NCI-H748 treated with DMSO at 0.1 percent for 48 hours (cell line): ENCODE measurements at places on chromosomes 5 and 9.

DNA sequence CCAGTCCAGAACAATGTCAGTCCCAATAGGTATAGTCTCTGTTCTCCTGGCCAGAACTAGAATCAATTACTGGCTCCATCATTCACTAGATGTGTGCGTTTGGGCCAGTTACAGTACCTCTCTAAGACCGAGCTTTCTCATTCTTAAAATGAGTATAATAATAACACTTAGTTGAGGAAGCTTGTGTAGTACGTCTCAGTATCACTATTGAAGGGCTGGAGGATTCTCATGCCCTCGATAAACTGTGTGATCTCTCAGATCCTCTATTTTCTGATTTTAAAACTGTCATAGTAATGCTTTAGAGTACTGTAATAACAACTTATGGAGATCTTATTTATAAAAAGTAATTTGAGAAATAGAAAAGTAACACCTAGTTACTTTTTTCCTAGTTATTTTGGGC, 50.7 kb downstream of the CDKN2A start:
- no peak for DNase-seq

- DNase-seq = no peak
These were observed 47.8 kb downstream of the TSPAN17 start for GRCh38 chr5:176695073-176695472.

GRCh38 chr5:22594491-22594890, 258.7 kb downstream of the CDH12 start:
- no peak for DNase-seq

- no peak for DNase-seq
These were observed 811.7 kb upstream of the WWC1 start for GRCh38 chr5:167479779-167480178.
